Mucosa of descending colon (tissue), 3 donors: ENCODE measurements at places on chromosomes 12 and 14. TPM values are rescaled to one million over a fixed set of nuclear protein-coding genes. Genes with fewer than 3 reads are reported as not detected.

Gene IL23A
- not detected for total RNA-seq

Gene KLRK1
- total RNA-seq: 4.5 TPM

Gene CD163
- 153 TPM for total RNA-seq

- DNase-seq: no peak
These were observed 114.2 kb upstream of the ARHGAP5 start for GRCh38 chr14:31962920-31963319.

- DNase-seq: no peak
These were observed 558.2 kb downstream of the FLRT2 start for GRCh38 chr14:86088156-86088555.

GRCh38 chr12:39074063-39074462 lies 168.7 kb upstream of the CPNE8 start:
- DNase-seq: no peak
